Mammary epithelial cell (primary cell): ENCODE measurements at places on chromosomes 16 and 17. TPM values are rescaled to one million over a fixed set of nuclear protein-coding genes. Genes with fewer than 3 reads are reported as not detected.

DNA sequence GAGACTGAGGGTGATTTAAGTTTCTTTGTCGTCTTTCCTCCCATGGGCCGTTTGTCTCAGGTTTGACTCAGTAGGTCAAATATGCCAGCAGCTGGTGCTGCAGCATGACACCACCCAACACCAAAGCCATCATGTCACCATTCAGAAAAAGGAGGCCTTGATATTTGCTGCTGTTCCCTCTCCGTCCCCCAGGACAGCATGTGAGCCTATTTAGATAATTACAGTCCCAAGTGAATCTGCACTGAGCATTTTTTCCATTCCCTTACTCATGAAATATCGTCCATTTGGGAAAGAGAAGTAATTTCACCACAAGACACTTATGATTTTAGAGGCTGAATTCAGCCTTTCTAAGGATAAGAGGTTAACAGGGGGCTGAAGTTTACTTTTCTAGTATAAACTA, 62.2 kb upstream of the ADORA2B start:
- DNase-seq: no peak

Gene RPUSD1
- 26.8 TPM for polyA plus RNA-seq

Gene MT4
- polyA plus RNA-seq: not detected

Gene HSPB9
- not detected for polyA plus RNA-seq

DNA sequence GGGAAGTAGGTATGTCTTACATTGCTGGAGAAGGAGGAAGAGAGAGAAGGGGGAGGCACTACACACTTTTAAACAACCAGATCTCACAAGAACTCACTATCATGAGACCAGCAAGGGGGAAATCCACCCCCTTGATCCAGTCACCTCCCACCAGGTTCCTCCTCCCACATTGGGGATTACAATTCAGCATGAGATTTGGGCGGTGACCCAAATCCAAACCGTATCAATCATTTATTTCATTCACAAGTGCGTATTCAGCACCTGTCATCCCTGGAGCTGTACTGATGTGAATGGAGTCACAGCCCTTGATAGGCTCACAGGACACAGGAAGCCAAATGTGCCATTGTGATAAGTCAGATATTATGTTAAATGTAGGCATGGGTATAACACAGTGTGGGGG, 228.3 kb upstream of the HSBP1 start:
- no peak for DNase-seq

Gene KLHL10
- 0.11 TPM for polyA plus RNA-seq

GRCh38 chr17:7720125-7720524, 2.6 kb downstream of the DNAH2 start:
- no peak for DNase-seq

DNA sequence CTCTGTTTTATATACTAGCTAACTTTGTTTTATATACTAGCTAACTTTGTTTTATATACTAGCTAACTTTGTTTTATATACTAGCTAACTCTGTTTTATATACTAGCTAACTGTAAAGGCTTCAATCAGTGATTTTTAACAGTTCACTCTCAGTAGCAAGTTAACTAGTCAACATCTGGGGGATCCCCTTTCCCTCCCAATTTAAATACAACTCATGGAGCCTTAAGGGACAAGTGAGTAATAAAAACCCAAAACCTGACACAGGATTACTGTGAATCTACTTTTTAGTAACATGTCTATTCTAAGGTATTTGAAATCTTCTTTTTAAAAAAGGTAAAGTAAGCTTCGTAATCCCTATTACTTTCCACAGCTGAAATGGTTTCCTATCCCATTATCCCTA, 32.2 kb downstream of the FAM222B start:
- DNase-seq: peak; percentile 52

Gene KCNJ18
- polyA plus RNA-seq: not detected

GRCh38 chr17:9999919-10000695, 95.0 kb upstream of the RCVRN start:
- no peak for DNase-seq

Gene SDR42E2
- not detected for polyA plus RNA-seq

DNA sequence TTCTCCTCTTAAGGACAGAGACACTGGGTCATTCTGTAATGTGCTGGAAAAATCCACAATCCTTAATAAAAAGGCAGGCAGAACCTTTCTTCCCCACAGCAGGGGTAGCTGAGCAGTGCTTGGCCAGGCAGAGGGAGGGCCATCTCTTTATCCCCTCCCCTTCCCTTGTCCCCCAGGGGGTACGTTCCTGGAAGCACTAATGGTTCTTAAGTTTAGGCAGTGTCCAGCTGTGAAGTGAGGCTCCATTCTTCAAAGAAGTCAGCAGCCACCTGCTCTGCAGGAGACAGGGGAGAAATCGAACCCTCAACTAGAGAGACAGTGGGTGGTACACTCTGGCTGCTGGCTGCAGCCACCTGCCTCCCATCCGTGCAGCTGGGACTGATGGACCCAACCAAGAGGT, 533.9 kb upstream of the CDH11 start:
- DNase-seq: no peak

GRCh38 chr16:85387171-85387507, 226.0 kb upstream of the GSE1 start:
- DNase-seq: no peak

GRCh38 chr16:78444-79150, 572 bp downstream of the MPG start:
- DNase-seq: no peak

- DNase-seq: no peak
These were observed 81.9 kb downstream of the KCNJ12 start for GRCh38 chr17:21458054-21458453.

Gene CFAP119
- polyA plus RNA-seq: 7.6 TPM

Gene ZFP90
- polyA plus RNA-seq: 13.5 TPM

Gene SLC13A5
- polyA plus RNA-seq: 0.20 TPM

DNA sequence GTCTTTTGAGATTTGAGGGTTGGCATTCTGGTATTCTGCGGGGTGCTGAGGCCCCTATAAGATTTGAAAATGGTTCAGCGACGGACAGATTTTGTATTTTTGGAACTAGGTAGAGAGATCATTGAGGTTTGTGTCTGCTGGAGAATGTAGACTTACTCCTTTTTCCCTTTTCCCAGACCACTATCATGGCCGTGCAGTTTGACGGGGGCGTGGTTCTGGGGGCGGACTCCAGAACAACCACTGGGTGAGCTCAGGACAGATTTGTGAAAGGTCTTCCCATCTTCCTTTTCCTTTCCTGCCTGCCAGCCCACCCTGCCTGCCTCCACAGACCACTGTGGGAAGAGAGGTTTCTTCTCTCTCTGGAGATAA, 572 bp downstream of the PSMB6 start:
- peak; percentile 27 for DNase-seq

Gene ASPHD1
- polyA plus RNA-seq: 2.7 TPM

GRCh38 chr17:29129731-29130130, 50.5 kb downstream of the MYO18A start:
- DNase-seq: no peak

- peak; percentile 100 for DNase-seq
These were observed 11.5 kb upstream of the TPPP3 start for GRCh38 chr16:67404740-67405226.

Gene KRT16
- 659 TPM for polyA plus RNA-seq

Gene KRT36
- polyA plus RNA-seq: not detected

Gene CTF1
- polyA plus RNA-seq: 2.1 TPM

DNA sequence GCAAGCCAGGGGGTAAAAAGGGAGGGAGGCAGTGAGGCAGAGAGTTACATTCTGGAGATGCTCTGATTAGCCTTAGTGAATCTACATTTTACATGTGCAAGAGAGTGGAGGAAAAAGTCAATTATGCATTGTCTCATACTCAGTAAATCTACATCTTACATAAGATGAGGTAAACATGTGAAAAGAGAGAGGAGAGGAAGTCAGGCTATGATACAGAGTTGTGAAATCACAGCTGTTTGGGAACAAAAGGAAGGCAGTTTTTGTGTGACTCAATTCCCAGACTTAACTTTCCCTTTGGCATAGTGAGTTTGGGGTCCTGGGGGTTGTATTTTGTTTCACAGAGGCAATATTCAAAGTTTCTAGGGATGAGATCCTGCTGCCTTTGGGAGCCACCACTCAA, 67.8 kb downstream of the GP2 start:
- no peak for DNase-seq

Gene CACNA1H
- polyA plus RNA-seq: 0.01 TPM

DNA sequence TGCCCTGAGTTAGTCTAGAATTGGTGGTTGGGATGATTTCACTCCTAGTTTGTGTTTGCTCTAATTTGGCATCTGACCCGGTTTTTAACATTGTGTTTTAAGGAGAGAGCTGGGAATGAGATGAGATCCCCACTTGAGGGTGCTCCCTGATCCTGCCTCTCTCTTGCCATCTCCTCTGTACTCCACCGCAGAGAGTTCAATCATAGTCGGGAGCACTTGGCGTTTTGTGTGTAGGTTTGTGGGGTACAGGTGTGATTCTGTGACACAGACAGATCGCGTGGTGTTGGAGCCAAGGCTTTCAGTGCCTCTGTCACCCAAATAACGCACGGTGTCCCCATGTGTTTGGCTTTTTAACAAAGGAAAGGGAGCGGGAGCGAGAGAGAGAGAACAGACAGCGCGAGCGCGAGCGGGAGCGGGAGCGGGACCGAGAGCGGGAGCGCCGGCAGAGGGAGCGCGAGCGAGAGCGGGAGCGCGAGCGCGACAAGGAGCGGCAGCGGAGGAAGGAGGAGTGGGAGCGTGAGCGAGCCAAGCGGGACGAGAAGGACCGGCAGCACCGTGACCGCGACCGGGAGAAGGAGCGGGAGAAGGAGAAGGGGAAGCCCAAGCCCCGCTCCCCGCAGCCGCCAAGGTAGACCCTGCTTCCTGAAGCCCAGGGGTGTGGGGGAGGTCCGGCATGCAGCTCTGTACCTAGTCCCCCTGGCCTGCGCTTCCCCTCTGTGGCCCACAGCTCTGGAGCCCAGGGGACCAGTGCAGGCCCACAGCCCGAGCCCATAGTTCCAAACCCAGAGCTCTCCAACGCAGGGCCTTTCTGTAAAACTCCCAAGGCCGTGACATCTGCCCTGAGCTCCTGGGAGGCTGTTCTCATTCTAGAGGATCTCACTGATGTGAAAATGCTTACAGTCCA, 27.2 kb upstream of the IL17C start:
- no peak for DNase-seq

DNA sequence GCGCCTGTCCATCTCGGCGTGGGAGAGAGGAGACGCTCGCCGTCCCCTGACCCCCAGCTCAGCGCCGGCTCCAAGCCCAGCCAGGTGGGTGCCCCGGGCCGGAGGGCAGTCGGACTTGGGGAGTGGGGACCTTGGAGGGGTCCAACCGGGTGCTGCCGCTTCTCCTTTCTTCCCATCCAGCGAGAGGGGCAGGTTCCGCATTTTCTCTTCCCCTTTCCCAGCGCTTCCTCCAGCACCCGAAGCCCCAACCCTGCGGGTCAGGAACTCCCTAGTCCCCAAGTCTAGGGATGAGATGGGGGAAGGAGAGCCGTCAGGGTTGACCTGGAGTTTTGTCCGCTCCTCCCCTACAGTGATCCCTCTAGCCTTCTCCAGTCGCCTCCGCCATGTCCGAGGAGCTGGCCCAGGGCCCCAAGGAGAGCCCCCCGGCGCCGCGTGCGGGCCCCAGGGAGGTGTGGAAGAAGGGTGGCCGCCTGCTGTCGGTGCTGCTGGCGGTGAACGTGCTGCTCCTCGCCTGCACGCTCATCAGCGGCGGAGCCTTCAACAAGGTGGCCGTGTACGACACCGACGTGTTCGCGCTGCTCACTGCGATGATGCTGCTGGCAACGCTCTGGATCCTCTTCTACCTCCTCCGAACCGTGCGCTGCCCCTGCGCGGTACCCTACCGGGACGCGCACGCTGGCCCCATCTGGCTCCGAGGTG, at the start of gene OTOP2:
Gene OTOP2, plus strand, starts transcription at position 24 of the 699 bp plus-strand sequence. Its CDS starts 360 bp downstream, at position 384.
- no peak for DNase-seq

DNA sequence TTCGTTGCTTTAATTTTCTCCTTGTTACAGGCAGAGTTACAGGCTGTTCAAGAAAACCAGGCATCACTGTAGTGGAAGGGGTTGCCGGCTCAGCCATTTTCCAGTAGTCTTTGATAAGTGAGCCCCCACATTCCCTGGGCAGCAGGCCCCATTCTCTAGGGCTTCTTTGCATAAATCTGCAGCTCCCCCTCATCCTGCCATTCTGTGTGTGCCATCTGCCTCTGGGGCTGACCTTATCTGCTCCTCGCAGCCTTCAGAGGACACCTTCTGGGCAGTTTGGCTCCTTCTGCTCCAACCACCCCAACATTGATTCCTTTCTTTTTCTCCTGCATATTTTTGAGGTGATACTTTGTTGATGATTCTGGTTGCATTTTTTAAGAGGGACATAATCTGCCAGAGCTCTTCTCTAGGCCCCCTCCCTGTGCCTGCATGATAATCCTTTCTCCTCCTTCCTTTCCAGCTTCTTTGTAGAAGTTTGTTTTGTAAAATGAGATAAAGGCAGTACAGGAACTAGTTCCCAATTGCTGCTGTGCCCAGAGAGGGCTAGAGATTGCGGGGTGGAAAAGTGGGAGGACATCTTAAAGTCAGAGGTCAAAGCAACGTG, 17.1 kb downstream of the RND2 start:
- no peak for DNase-seq
